Stromal cell of bone marrow (primary cell): ENCODE measurements at places on chromosomes 1 and 21.

- DNase-seq, result no peak
These were observed 72.0 kb upstream of the BACE2 start for GRCh38 chr21:41095983-41096382.

DNA sequence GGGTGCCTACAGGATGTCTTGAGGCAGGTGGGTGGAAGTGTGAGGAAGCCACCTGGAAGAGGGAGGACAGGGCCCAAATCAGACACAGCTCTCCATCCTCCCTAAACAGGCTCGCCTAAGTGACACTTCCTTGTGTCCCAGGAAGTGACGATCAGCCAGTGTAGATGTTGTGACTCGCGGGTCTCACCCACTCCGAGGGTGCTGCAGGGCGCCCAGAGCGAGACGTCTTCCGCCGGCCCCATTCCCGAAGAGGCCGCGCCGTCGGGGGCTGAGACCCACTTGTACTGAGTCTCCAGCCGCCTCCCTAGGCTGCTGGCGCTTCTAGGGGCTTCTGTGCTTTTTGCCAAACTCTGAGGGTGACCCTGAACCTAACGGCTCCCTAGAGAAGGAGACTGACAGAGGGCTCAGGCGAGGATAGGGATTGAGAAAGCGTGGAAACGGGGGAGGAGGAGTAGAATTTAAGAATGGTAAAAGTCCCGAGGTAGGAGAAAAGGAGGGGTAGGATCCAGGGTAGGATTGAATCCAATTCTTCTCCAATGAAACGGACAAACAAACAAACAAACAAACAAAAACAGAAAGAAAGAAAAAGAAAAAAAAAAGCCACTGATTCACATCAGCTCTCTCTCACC lies 543 bp upstream of the MARK1 start:
- no peak for DNase-seq

DNA sequence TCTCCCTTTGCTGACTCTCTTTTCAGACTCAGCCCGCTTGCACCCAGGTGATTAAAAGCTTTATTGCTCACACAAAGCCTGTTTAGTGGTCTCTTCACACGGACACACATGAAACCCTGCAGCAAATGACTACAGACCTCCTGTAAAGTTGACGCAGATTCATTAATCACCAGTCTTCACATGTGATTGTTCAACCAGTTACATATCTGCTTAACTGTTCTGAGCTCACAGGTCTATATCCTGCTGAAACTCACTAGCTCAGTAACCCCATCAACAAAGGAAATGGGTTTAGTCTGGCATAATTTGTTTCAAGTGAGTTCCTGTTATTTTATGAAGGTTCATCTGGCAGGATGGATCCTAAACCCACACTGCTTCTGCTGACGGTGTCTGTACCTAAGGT lies 68.4 kb upstream of the GJA8 start:
- no peak for DNase-seq

DNA sequence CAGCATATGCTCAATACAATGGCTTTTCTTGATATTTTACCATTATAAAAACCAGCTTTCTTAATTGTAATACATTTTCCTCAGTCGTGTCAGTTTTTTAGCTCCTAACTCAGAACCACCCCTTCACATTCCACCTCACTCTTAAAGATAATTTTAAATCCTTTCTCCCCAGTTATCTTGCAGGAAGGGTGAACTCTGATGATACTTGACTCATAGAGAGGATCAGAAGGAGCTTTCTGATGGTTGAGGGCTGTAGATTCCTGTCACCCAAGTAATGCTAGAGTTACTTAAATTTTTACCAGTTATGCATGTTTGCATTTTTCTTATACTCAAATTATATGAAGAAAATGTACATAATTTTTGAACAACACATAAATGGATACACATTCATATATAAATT lies 233.7 kb downstream of the NCAM2 start:
- no peak for DNase-seq

GRCh38 chr1:93578911-93579825 lies 102.5 kb downstream of the BCAR3 start:
- no peak for DNase-seq

DNA sequence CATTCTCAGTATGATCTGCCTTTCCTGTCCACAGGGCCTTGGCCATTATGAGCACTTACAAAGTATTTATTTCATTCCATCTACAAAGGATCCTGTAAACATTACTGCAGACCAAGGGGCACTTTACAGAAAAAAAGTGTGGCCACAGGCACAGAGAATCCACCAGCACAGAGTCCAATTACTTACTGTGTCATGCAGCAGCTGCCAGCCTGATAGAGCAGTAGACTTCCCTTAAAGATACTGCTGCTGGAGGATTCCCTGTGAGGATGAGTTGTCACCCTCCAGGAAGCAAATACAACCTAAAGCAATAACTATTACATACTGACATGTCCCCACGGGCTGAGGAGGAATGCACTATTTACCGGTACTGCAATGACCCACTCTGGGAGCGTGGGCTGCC lies 97.1 kb upstream of the COG2 start:
- no peak for DNase-seq

DNA sequence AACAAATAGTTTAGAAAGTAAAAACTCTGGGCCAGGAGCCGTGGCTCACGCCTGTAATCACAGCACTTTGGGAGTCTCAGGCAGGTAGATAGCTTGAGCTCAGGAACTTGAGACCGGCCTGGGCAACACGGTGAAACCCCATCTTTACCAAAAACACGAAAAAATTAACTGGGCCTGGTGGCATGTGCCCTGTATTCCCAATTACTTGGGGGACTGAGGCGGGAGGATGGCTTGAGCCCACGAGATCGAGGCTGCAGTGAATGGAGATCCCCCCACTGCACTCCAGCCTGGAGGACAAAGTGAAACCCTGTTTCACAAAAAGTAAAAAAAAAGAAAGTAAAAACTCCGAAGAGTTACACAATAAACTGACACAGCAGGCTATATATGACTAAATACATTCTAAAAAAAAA lies 10.6 kb downstream of the CEP170 start:
- DNase-seq, result no peak

DNA sequence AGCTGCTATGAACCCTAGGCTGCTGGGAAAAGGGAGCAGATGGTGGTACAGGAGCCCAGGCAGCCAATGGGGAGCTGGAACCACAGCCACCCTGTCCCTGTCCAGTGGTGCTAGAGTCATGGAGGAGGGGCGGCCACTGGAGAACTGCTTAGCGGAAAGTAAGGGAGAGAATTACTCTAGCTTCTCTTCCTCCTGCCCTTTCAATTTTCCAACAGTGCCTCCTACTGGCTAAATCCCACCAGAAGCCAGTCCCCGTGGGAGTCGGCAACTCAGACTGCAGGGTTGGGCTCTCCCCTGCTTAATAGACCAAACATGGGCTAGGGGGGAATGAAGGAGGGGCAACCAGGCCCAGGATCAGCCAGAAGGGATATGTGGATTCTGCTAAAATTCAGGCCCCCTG lies 154.5 kb downstream of the ACTL8 start:
- no peak for DNase-seq

- no peak for DNase-seq
These were observed 77.1 kb downstream of the MTR start for GRCh38 chr1:236872075-236872666.

- peak; percentile 13 for DNase-seq
These were observed 323.0 kb upstream of the ADGRL2 start for GRCh38 chr1:81477710-81478109.

DNA sequence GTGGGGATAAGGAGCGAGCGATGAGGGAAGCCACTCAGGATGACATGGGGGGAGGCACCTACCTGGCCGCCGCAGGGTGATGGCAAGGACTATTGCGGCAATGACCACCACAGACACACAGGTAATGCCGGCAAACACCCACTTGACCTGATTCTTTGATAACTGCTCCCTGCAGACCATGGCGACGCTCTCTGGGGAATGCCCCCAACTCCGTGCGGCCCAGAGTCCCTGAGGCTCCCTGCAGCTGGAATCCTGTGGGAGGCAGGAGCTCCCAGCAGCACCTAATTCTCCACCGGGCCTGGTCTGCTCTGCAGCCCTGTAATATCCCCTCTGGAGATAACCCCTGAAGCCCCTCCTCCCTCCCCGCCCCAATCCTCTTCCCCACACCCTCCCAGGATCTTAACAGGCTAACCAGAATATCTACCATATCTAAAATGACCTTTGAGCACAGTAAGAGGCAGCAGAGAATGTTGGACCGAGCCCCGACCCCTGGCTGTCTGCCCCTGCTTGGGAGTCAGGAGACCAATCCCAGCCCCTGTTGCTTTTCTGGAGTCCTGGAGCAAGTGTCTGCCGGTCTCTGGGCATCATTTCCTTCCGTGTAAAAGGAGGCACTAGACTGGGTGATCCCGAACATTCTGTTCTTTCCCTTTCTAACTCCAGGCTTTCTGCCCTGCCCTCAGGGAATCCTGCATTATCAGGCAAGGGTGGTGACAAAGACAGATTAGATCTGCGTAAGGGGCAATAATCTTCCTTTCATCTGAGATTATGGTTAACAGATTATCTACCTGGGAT lies at the start of gene FAM151A:
Gene FAM151A, minus strand, starts transcription at position 310 of the 792 bp plus-strand sequence. Its CDS starts 130 bp downstream, at position 180.
- no peak for DNase-seq

DNA sequence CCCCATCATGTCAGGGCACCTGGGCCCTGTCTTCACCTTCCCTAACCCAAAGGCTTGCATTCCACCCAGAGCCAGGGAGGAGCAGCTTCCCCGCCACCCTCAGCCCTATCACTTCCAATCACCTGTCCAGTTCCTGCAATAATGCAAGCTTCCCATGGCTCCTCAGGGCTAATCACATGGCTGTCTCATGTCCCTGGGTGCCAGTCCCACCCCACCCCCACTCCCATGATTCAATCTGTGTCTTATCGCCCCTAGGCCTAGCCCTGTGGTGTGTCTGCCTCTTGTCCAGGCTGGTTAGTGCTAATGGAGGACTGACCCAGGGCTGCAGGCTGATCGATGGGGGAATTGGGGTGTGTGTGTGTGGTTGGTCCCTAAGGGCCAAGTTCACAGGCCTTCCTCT lies 11.0 kb upstream of the PEAR1 start:
- no peak for DNase-seq

- no peak for DNase-seq
These were observed 40.3 kb downstream of the UBE2U start for GRCh38 chr1:64243757-64244080.

DNA sequence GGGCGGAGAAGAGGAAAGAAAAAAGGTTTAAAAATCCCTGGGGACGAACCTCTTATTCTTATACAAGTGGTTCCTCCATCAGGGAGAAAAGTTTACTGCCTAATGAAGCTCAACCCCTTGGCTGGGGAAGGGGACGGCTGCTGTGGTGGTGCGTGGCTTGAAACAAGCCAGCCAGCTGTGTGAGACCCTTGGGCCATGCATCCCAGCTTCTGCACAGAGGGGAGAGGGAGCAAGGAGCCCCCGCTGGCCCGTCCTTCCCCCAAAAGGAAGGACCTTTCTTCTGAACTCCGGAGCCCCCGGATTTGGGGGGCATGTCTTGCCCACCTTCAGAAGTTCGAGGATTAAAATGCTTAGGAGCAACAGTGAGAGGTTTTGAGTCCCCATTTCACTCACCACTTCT lies 67.3 kb downstream of the STUM start:
- DNase-seq, result no peak

DNA sequence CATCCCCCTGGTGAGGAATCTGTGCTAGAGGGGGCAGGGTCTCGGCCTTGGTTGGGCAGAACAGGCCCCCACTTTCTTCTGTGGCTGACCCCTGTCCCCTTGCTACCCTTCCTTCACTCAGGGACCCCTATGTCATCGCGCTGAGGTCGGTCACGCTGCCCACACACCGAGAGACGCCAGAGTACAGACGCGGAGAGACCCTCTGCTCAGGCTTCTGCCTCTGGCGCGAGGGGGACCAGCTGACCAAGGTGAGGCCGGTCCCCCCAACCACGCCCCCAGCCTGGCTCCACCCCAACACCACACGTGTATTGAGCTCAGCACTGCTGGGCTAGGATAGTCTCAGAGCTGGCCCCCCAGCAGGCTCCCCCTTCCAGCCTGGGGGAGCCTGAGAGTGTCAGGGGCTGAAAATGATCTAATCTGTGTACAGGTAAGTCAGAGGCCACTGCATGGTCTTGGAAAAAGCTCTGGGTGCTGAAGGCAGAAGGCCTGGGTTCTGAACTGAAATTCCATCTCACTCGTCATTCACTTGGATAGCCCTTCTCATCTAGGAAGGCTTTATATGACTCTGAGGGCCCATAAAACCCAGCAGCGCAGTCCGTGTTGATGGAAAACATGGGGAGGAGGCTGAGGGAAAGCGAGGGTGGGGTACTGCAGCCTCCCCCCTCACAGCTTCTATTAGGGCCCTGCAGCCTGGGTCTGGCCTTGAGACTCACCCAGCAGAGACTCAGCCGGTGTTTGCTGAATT lies 15.3 kb downstream of the FAM151A start:
- DNase-seq, result no peak

DNA sequence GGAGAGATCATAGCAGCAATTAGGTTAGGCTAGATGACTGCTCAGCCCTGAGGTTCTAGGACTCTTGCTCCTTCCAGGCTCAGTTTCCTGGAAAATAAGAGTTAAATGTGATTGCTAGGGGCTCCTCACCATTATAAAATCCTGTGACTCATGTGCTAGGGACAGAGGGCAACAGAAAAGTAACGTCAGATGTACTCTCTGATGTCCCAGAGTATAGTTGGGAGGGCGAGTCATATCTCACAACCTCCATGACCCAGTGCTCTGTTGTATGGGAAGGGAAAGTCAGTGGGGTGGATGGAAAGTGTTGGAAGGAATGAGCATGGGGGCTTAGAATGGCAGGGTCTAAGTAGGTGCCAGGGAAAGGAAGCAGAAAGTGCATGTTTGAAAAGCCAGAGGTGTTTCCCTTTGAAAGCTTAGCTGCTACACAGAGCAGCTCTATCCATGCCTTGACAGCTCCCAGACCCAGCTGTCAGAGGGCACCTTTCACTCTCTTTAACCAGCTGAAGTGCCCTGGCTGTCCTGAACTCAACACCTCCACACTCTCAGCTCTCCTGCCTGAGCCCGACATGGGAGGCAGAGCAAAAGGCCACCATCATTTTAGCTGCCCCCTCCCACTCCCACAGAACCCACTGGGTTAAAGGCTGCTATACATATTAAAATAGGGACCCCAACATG lies 11.6 kb downstream of the GJA5 start:
- no peak for DNase-seq

DNA sequence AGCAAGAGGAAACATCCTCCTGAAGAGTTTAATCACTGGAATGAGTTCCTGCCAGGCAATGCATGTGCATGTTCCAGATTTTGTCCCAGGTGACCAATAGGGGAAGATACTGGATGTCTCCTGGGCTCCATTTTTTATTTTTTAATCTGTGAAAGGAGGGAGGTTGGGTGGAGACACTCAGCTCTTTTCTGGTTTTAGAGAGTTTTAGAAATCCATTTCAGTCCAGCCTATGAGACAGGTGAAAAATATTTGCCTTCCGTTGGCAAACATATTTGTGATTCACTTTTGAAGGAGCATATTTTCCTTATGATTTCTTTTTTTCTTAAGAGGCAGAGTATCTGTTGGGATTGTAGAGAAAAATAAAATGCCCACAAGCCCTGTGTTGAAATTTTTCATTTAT lies 70.7 kb downstream of the ABCA4 start:
- peak; percentile 27 for DNase-seq
